ENCODE measurements at places on chromosomes 1 and 21.
A peak's percentile ranks its signal among the peaks of the same experiment; 100 is the strongest.

- DNase-seq: no peak
- no peaks in the 10 kb centered on the region for H3K36me3 ChIP-seq
- no peak overlapping the region for H3K4me3 ChIP-seq
- H3K4me1 ChIP-seq: no peaks in the 10 kb centered on the region
These were observed 675.8 kb downstream of the MATN1 start for GRCh38 chr1:30047576-30047975.

- H3K4me1 ChIP-seq: no peaks in the 10 kb centered on the region
- H3K36me3 ChIP-seq: no peaks in the 10 kb centered on the region
- peaks cover 6% of the 10 kb centered on the region for H3K27me3 ChIP-seq
- H3K27ac ChIP-seq: no peak overlapping the region
- DNase-seq: no peak
- H3K4me3 ChIP-seq: no peak overlapping the region
These were observed 116.5 kb downstream of the BRINP2 start for GRCh38 chr1:177287270-177287669.

DNA sequence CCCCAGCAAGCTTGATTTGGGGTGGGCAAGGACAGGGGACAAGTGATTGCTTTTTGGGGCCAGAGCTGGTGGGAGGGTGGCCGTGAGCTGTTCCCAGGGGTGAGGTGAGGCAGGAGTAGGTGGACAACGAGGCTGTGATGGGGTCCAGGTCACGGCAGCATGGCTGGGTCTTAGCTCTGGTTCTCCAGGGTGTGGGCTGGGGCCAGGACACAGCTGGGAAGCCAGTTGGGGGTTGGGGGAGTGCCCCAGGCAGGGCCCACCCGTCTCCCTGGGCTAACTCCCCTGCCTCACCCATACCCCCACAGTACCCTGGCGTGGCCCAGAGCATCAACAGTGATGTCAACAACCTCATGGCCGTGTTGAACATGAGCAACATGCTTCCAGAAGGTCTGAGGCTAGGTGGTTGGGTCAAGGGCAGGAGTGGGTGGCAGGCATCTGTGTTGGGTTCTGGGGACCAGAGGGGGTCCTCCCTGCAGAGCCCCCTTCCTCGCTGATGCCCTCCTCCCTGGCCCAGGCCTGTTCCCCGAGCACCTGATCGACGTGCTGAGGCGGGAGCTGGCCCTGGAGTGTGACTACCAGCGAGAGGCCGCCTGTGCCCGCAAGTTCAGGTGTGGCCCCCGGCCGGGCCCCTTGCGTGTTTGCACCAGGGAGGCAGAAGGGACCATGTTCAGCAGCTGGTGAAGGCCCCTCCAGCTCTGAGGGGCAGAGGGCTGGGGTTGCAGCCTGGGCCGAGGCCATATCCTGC lies 43.3 kb downstream of the COQ8A start:
- H3K27me3 ChIP-seq: no peaks in the 10 kb centered on the region
- no peak overlapping the region for H3K4me3 ChIP-seq
- H3K36me3 ChIP-seq: no peaks in the 10 kb centered on the region
- no peak for DNase-seq

GRCh38 chr1:115168026-115168425 lies 78.7 kb upstream of the TSPAN2 start:
- peak overlapping the region; percentile 92 for H3K27ac ChIP-seq
- H3K4me1 ChIP-seq: peaks cover 40% of the 10 kb centered on the region
- peak; percentile 74 for DNase-seq
- 0 out of 2 replicates have a peak, but pooled peaks cover 5% of the 10 kb centered on the region for H3K36me3 ChIP-seq

DNA sequence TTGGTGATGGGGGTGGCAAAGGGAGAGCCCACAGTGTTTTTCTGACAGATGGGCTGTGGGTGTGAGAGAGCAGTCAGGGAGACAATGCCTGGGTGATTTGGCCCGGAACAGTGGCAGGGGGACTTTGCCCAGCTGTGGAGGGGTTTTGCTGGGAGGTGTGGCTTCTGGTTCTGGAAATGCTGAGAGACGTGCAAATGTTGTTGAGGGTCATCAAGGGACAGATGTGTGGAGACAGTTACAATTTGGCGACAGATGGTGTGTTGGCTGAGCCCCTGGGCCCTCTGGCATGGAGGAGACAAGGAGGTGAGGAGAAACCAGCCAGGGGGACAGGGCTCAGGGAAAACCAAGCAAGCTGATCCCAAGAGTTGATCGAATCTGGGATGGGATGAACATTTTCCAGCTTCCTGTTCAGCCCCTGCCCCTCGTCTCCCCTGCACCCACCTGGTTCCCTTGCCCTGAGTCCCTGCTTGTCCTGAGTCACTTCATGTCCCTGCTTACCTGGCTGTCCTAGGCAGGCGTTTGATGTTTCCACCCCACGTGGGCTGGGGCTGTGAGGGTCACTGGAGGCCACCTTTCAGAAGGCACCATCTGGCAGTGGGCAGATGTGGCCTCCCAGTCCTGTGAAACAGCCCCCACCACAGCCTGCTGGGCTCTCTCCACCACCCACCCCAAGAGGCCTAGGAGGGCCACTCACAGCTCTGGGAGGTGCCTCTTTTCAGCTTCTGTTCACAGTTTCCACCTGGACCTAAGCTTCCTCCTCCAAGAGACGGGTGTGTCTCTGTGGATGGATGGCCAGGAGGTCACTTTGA lies 15.8 kb upstream of the ZNF678 start:
- H3K4me1 ChIP-seq: no peaks in the 10 kb centered on the region
- no peaks in the 10 kb centered on the region for H3K36me3 ChIP-seq
- no peaks in the 10 kb centered on the region for H3K27me3 ChIP-seq
